Stimulated activated CD4-positive, alpha-beta T cell treated with anti-CD3 and anti-CD28 coated beads, Interleukin-2, amount 100 ng/mL, for 24 hours (primary cell): ENCODE measurements at places on chromosomes 11 and 22.

DNA sequence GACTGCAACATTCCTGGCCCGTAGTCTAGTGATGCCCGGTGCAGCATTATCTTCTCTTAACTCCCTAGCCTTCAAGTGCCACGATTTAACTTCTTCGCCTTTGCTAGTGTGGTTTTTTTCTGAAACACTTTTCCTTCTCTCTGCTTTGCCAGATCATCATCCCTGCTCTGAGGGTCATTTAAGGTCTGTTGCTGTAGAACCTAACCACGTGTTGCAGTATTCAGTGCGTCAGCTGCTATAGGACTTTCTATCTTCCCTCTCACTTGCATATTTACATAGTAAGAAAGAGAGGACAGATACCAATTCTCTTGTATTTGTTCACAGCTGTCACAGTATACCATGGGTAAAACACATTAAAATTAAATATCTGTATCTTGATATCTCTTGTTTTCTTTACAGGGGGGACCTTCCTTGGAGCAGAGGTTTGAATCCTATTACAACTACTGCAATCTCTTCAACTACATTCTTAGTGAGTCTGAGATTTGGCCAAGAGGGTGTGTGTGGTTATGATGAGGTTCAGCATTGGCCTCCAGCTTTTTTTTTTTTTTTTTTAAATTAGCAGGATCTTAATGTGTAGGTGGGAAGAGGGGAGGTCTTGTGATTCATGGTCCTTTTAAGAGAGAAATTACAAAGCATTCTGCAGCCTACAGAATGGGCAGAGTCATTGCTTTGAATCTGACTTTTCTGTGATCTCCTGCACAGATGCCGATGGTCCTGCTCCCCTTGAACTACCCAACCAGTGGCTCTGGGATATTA is 13.5 kb downstream of the EIF3L start:
- DNase-seq = no peak

DNA sequence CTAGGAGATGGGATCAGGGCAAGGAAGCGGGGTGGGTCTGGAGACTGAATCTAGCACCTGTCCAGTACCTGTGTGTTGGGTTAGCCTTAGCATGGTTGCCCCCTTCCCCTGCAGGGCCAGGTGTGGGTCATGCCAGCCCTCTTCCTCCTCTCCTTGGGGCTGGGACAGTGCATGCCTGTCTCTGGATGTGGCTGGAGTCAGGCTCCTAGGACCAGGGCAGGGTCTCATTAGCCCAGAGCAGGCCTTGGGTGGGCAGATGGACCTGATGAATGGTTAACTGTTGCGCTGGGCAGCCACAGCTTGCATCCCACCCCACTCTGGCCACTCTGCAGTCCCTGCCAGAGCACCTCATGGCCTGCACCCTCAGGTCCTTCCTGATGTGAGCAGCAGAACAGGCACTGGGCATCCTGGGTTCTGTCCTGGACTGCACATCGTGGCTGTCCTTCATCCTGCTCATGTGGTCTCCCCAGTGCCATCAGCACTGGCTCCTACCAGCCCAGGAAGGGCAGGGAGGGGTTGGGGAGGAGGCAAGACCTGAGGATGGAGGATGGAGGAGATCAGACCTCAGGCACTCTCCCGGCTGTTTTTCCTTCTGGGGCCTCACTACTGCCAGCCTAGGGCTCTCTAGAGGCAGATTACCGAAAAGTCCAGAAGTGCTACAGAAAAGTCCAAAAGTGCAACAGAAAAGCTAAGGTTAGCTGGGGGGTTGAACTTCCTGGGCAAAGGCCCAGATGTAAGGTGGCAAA is 12.8 kb upstream of the CHRM1 start:
- DNase-seq = no peak

GRCh38 chr11:59842316-59842715 is 3.0 kb downstream of the CBLIF start:
- no peak for DNase-seq

DNA sequence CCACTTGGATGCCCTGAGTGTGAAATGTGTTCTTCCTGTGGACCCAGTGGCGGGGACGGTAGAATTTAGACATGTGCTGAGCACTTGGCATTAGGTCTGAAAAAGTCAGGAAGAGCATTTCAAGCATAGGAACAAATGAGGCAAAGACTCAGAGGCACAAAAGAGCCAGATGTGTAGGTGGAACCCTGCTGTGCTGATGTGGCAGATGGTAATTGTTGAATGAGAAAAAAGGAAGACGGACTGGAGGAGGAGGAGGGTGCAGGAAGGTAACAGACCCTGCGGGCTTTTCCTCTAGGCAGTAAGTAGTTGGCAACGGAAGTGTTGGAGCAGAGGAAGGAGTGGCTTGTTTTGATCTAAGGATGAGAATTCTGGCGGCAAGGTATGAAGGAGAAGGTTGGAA is 985.8 kb downstream of the TBC1D22A start:
- DNase-seq = no peak

- DNase-seq = no peak
These were observed 28.9 kb upstream of the ACER3 start for GRCh38 chr11:76831686-76832310.

GRCh38 chr11:104665641-104666040 is 232.6 kb downstream of the CASP12 start:
- no peak for DNase-seq
